ENCODE measurements at places on chromosomes 2 and 18.

GRCh38 chr2:162320864-162321517 is 2.5 kb upstream of the IFIH1 start:
- no peak for DNase-seq

DNA sequence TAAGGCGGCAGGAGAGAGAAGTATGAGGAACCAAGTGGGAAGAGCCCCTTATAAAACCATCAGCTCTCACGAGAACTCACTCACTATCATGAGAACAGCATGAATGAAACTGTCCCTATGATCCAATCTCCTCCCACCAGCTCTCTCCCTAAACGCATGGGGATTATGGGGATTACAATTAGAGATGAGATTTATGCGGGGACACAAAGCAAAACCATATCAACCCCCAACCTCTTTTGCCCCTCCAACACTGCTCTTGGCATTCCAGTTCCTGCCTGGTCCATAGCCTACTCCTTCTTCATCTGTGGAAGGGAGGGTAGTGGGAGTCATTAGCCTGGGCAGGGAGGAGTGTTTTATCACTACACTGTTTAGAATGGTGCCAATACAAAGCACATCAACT is 1.4 kb upstream of the EHD3 start:
- no peak for DNase-seq

DNA sequence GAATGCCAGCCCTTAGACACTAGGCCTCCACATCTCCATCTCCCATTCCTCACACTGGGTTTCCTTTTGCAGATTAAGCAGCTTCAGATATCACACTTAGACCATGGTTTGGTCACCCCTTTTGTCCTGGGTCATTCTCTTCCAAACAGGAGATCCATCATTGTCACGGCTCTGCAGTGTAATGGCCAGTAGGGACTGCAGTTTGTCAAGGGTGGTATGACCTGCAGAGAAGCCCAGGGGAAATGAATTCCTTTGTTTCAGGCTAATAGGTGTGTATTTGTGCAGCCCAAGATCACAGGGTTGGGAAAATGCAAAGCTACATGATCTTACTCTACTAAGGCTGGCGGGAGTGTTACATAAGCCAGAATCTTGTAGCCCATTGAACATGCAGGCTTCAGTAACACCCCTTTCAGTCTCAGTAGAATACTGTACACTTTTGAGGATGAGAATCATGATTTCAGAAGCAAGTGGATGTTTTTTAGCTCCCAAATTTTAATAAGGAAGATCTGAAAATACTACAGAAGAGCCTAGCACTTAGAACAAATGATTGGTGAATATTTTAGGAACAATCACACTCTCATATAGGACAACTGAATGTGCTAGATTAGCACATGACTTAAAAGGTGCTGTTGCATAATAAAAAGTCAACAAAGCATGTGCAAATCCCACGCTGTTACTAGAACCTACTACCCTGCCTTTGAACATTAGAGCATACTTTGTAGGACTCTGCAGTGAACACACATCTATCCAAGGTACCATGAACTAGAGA is 24.0 kb upstream of the LPIN1 start:
- no peak for DNase-seq

DNA sequence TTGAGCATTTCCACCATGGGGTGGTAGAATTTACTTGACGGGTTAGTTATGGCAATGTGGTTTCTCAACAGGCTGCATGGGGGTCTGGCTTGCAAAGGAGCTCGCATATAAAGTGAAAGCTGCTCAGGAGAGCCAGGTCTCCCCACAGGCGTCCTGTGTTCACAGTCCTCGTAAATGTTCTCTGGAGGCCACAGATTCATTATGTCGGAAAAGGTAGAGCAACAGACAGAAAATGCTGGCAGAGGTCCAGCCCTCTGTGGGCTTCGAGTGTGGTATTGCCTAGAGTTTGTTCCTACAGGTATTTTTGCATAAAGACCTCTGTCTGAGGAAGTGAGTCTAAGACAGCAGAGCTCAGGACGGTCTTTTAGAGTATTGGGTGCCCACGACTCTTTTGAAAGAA is 96.4 kb downstream of the CDCA7 start:
- no peak for DNase-seq

DNA sequence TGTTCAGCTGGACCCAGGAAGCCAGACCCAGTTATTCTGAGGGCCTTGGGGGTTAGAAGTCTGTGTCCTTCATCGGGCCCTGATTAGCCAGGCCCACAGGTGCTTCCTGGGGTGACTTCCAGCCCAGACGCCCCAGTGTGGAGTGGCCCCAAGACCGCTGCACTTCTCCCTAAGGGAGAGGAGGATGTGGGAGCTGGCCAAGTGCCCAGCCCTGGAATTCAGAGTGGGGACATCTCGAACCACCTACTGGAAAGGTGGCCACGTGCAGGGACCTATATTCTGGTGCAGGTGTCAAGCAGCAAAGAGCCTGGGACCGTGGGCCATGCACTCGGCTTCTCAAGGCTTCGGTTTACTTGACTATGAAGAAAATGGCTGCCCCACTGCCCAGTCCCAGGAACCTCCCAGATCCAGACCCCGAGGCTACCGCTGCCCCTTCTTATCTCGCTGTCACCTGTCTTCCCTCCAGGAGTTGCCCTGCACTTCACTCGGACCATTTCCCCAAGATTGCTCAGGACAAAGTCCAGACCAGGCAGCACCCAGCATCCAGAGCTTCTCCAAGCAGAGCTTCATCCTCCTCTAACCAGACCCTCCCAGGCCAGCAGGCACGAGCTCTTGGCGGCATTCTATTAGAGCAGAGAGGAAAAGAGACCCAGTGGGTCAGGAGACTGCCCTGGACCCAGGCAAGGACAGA is 142.8 kb upstream of the ID2 start:
- DNase-seq: no peak

DNA sequence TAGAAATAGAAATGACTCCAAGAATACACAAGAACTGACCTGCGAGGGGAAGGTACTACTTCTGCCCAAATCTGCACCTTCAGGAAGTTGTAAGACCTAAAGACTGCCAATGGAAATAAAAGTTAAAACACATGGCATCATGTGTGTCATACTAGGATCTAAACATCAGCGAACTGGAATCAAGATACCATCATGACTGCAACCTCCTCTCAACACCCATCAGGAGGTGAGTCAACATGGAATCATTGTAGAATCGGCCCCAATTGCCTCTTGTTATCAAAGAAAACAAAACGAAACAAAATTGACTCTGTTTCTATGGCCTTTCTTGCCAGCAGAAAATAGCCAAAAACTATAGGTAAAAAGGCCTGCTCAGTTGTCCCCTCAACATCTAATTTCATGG is 15.1 kb downstream of the RDH14 start:
- no peak for DNase-seq

DNA sequence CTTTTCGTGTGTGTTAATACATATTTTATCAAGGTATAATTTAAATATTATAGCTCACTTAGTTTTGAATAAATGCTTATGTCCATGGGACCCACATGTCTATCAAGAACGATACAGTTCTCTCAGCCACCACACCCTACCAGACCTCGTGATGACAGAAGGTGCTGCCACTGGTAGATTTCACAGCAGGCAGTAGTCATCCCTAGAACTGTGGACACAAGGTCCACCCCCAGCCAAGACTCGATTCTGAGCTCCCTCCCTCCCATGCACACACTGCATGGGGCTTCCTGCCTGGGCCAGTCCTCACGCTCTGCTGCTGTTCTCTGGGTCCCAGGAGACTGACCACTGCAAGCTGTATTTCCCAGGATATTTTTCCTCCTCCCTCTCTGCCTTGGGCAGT is 26.5 kb upstream of the CREB1 start:
- peak; percentile 43 for DNase-seq

GRCh38 chr2:154963511-154963910 is 265.0 kb downstream of the KCNJ3 start:
- no peak for DNase-seq
